Ascending aorta (tissue), 2 donors: ENCODE measurements at places on chromosomes 3 and 15.

DNA sequence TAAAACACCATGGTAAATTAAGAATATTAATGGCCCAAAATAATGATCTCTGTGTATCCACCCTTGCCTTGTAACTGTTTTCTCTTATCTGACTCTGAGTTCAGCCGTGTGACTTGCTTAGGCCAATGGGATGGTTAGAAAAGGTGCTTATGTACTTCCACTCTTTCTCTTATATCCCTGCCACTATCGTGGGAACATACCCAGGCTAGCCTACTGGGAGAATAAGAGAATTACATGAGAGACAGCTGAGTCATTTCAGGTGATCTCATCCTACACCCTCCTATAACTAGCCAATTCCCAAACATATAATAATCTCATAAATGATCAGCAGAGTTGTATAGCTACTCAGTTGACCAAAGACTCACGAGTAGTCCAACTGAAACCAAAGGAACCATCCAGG lies 98.3 kb upstream of the ABI3BP start:
- DNase-seq = no peak

- no peak for DNase-seq
Measured at GRCh38 chr15:42199126-42199525, 9.0 kb downstream of the VPS39 start.

GRCh38 chr15:92906563-92907081 lies 6.5 kb downstream of the CHD2 start:
- no peak for DNase-seq

- DNase-seq = no peak
Measured at GRCh38 chr15:39471785-39472574, 108.9 kb upstream of the THBS1 start.

GRCh38 chr3:16478516-16478915 lies 35.0 kb downstream of the RFTN1 start:
- DNase-seq = no peak

- no peak for DNase-seq
Measured at GRCh38 chr3:143311096-143311495, 191.5 kb downstream of the CHST2 start.

- DNase-seq = no peak
Measured at GRCh38 chr15:43104426-43104825, 1.4 kb downstream of the UBR1 start.

- no peak for DNase-seq
Measured at GRCh38 chr3:48716508-48716981, 476 bp downstream of the IP6K2 start.

DNA sequence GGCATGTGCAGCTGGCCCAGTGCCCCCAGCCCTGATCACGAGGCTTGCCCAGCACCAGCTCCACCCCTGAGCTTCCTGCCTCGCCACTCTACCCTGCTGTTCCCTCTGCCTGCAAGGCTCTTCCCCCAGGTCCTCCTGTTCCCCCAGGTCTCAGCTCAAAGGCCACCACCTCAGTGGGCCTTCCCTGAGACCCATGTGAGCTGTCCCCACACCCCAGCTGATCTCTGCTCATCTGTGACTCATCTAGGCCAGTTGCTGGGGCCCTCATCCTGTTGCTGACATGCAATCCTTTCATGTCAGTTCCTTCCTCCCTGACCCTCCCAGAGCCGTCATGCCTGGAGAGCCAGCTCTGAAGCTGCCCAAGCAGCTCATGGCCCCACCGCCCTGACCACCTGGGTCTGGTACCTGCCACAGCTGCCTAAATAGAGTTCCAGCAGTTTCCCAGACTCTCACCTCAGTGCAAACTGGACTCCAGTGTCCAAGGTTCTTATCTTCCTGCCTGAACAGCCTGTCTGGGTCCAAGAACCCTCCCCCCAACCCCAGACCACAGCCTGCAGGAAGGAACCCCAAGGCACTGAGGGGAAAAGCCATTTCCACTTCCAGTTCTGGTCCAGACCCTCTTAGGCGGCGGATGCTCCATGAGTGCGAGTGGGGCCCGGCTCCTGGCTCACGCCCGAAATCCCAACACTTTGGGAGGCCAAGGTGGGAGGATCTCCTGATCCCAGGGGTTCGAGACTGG lies 116.6 kb upstream of the IQSEC1 start:
- no peak for DNase-seq

DNA sequence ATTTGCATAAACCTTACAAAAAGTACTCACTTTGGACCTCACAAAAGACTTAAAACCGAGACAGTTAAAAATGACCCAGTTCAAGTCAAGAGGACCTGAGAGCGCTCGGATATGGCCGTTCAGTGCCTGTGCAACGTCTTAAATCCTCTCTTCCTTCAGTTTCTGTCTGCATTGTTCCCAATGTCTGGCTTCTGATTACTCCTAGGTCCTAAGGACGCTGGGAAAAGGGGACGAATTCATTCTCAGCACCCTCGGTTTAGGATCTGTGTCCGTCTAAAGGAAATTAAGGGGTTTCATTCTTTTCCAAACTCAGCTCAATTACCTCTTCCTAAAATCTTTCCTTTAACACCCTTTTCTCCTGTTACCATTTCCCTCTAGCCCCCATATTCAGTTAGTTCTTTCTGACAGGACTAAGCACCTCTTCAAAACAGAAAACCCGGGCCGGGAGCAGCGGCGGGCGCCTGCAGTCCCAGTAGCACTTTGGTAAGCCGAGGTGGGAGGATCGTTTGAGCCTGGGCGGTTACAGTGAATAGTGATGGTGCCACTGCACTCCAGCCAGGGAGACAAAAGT lies 970 bp downstream of the DPPA4 start:
- DNase-seq = no peak

DNA sequence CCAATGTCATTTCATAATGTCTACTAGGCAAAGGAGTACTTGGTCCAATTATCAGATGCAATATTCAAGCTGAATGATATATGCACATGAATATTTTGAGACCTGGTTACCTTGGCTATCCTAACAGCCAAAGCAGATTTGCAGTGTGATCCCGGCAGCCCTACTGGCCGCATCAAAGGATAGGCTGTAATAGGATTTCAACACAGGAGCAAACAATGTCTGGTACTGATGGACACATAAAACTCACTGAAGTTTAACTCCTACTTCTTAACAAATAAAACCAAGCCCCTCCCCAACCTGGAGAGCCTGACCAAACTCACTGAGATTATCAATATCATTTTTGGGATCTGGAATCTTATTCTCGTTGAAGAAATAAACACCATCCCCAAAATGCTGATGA lies 130.2 kb downstream of the FOXP1 start:
- no peak for DNase-seq
